Neuronal stem cell (in vitro differentiated cells): ENCODE measurements at places on chromosomes 5 and 9.

GRCh38 chr5:149559706-149560105 lies 8.5 kb upstream of the CSNK1A1 start:
- no peak overlapping the region for H3K27ac ChIP-seq
- no peaks in the 10 kb centered on the region for H3K27me3 ChIP-seq

GRCh38 chr5:159231167-159231566 lies 21.8 kb upstream of the RNF145 start:
- H3K36me3 ChIP-seq = no peaks in the 10 kb centered on the region
- H3K27ac ChIP-seq = no peak overlapping the region
- no peak overlapping the region for H3K4me3 ChIP-seq

GRCh38 chr5:75496026-75496425 lies 15.4 kb downstream of the CERT1 start:
- no peak overlapping the region for H3K27ac ChIP-seq
- DNase-seq = no peak
- no peak overlapping the region for H3K4me3 ChIP-seq
- H3K27me3 ChIP-seq = no peaks in the 10 kb centered on the region

DNA sequence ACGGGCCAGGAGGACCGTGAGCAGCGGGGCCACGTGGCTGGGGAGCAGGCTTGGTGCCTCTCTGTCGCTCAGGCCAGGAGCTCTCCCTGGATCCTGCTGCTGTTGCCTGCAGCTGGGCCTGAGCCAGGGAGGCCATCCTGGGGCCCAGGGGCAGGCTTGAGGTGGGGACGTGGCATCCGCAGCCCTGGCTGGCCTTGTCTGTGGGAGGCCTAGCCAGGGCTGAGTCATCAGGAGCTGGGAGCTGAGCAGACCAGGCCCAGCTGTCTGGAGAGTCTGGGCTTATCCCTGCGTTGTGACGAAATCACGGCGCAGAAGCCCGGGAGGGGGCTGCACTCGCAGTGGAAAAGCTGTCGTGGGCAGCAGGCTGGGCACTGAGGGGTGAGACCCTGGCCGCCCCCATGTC lies 138.8 kb upstream of the COL5A1 start:
- peaks cover 2% of the 10 kb centered on the region for H3K27me3 ChIP-seq
- no peak overlapping the region for H3K27ac ChIP-seq
- no peak for DNase-seq
- H3K4me3 ChIP-seq = no peak overlapping the region
- H3K36me3 ChIP-seq = no peaks in the 10 kb centered on the region
- H3K4me1 ChIP-seq = peaks cover 6% of the 10 kb centered on the region

GRCh38 chr5:175652741-175653663 lies 4.9 kb upstream of the HRH2 start:
- H3K27ac ChIP-seq = no peak overlapping the region
- H3K4me1 ChIP-seq = no peaks in the 10 kb centered on the region

GRCh38 chr5:95883185-95884016 lies 60.9 kb upstream of the GLRX start:
- H3K27ac ChIP-seq = no peak overlapping the region
- no peak overlapping the region for H3K4me3 ChIP-seq
- H3K36me3 ChIP-seq = no peaks in the 10 kb centered on the region
- H3K27me3 ChIP-seq = no peaks in the 10 kb centered on the region
- no peak for DNase-seq
- no peaks in the 10 kb centered on the region for H3K4me1 ChIP-seq

- H3K36me3 ChIP-seq = peaks cover 97% of the 10 kb centered on the region
- DNase-seq = no peak
- no peaks in the 10 kb centered on the region for H3K4me1 ChIP-seq
- H3K27ac ChIP-seq = no peak overlapping the region
- H3K27me3 ChIP-seq = no peaks in the 10 kb centered on the region
- H3K4me3 ChIP-seq = no peak overlapping the region
Measured at GRCh38 chr5:128304088-128304487, 220.5 kb downstream of the SLC12A2 start.
